ENCODE measurements at places on chromosomes 11 and 22.
A peak's percentile ranks its signal among the peaks of the same experiment; 100 is the strongest.

- no peak for DNase-seq
Measured at GRCh38 chr11:133441964-133442660, 90.2 kb downstream of the OPCML start.

DNA sequence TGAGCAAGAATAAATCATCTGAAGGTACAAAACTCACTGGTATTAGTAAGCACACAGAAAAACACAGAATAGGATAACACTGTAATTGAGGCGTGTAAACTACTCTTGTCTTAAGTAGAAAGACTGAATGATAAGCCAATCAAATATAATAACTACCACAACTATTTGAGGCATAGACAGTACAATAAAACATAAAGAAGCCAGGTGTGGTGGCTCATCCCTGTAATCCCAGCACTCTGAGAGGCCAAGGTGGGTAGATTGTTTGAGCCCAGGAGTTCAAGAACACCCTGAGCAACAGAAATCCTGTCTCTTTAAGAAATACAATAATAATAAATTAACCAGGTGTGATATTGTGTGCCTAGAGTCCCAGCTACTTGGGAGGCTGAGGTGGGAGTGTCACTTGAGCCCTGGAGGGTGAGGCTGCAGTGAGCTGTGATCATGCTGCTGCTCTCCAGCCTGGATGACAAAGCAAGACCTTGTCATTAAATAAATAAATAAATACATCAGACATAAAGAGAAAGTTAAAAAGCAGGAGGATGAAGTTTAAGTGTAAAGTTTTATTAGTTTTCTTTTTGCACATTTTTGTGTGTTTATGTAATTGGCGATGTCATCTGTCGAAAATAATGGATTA lies 390.6 kb downstream of the DYNC2H1 start:
- no peak for DNase-seq

GRCh38 chr11:120622189-120622875 lies 110.8 kb downstream of the GRIK4 start:
- no peak for DNase-seq

GRCh38 chr22:47384977-47385376 lies 622.5 kb downstream of the TBC1D22A start:
- DNase-seq: no peak

- no peak for DNase-seq
Measured at GRCh38 chr22:20436307-20436767, 1.3 kb downstream of the SCARF2 start.

- no peak for DNase-seq
Measured at GRCh38 chr11:116867619-116868018, 30.2 kb upstream of the APOA1 start.

DNA sequence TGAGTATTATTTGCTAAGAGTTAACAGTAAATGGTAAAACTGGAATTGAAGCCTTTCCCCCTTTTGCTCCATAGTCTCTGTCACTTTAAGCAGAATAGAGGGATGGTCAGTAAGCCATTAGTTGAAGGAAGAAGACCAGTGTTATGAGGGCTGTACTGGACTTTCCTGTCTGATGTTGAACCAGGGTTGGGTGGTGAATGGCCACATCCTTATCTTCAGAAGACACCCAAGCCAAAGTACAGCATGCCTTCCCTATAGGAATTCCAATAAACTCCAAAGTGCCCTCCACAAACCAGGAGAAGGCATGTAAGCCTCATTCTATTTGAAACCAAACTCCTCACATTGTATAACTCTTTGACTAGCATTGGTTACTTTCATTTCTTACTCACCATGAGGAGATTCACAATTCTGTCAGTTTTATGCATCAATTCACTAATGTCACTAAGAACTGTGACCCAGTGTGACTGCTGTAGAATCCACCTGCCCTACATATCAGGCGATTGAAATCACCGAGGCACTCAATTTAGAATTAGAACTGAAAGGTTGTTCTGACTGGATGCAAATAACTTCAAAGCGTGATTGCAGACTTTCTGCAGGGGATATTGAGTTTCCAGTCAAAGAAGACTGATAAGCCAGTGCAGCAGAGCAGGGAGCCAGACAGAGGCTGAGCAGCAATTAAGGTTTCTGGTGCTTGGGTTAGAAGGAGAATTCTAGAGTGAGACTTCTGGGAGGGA lies 107.1 kb upstream of the DDI1 start:
- DNase-seq: no peak

DNA sequence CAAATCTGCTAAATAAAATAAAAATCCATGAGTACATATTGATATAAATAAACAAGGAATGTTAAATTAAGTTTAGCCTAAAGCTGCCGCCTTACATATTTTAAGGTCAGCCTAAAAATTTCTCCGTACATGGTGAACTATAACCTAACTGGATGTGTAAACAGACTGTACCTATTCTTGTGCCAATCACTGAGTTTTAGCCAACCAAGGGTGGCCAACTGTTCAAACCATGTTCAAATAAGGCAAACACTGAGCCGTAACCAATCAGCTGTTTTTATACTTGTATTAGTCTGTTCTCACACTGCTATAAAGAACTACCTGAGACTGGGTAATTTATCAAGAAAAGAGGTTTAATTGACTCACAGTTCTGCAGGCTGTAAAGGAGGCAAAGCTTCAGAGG lies 8.6 kb upstream of the QSER1 start:
- no peak for DNase-seq

GRCh38 chr11:60992842-60993409 lies 21.4 kb downstream of the CD6 start:
- DNase-seq: no peak

DNA sequence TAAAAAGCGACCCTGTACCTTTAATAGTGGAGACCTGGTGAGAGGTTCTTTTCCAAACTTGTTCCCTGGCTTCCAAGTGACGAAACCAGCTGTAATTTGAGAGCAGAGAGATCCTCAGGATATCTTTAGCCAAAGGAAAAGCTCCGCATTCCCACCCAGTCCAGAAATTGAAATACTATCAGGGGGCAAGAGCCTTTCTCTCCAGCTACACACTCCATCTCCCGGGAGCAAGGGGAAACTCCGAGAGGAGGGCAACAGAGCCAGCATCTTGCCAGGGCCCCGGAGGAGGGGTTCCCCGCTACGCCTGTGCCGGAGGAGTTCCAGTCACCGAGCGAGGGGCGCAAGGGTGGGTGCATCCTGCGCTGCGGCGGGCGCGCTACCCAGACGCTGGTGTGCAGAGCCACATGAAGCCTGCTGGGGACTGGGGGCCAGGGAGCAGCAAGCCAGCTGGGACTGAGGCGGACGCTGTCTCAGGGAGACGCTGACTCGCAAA lies at the start of gene FIBIN:
Gene FIBIN, plus strand, starts transcription at position 148 of the 493 bp plus-strand sequence. CDS start 415 bp downstream, outside the sequence.
- no peak for DNase-seq

DNA sequence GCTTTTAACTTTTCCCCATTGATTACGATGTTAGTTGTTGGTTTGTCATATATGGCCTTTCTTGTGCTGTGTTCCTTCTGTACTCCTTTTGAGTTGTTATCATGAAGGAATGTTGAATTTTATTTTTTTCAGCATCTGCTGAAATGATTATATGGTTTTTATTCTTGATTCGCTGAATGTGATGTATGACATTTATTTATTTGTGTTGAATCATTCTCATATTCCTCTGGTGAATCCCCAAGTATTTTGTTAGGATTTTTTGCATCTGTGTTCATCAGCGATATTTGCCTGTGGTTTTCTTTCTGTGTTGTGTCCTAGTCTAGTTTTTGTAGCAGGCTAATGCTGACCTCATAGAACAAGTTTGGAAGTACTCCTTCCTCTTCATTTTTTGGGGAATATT lies 78.2 kb downstream of the GGT1 start:
- DNase-seq: no peak

- DNase-seq: peak; percentile 39
Measured at GRCh38 chr11:3984896-3985295, 109.7 kb upstream of the RRM1 start.

GRCh38 chr11:3942160-3942955 lies 86.9 kb downstream of the STIM1 start:
- peak; percentile 48 for DNase-seq

GRCh38 chr22:39996732-39997131 lies 2.0 kb downstream of the FAM83F start:
- no peak for DNase-seq

- no peak for DNase-seq
Measured at GRCh38 chr11:66101066-66101464, 31.0 kb downstream of the PACS1 start.

DNA sequence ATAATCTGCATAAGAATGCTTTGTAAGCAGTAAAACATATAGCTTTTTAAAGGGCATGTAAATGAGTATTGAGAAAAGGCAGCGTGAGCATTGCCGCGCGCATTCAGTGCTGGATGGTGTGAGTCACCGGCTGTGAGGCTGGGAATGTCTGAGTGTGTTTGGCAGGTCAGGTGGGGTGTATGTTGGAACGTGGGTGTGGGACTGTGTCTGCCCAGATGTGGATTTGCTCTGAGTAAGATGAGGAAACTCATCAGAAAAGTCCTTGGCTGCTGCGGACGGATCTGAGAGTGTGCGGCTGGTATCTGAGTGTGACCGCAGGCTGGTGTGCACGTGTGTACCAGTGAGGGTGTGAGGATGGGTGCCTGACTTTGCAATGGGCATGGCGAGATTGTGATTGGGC lies 66.2 kb upstream of the NECTIN1 start:
- no peak for DNase-seq

GRCh38 chr11:29009426-29009825 lies 901.2 kb downstream of the METTL15 start:
- no peak for DNase-seq

DNA sequence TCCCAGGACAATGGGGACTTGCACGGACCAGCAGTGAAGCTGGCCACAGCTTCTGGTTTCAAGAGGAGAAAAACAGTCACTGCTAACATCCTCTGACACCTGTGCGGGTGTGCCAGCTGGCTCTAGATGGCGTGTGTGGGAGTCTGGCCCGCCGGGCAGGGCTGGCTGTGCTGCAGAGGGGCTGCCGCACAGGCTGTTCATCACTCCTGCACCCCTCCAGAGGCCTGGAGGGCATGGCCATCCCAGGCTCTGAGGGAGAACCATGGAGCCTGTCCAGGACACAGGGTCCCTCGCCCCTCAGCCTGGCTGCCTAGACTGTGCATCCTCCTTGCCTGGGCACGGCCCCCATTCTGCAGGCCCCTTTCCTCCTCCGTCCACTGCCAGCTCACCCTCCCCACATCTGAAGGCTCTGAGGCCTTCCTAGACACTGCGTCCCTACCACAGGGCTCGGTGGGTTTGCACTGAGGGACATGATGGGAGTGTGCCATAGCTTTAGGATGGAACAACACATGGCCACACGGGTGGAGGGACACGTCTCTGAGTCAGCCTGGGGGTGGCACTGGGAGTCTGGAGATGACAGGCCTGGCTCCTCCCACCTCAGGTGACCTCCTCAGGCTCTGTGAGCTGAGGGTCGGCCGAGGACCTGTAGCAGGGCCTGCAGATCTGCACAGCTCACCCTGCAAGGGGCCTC lies 42.1 kb upstream of the GNB1L start:
- DNase-seq: peak; percentile 24

- no peak for DNase-seq
Measured at GRCh38 chr11:115591380-115591779, 87.2 kb upstream of the CADM1 start.

Data from activated CD4-positive, alpha-beta T cell treated with anti-CD3 and anti-CD28 coated beads, Interleukin-2, amount 10 ng/mL, durations not matched to agents 7 days and 5 days (primary cell).